ENCODE measurements at places on chromosomes 13 and 19. TPM values are rescaled to one million over a fixed set of nuclear protein-coding genes. Genes with fewer than 3 reads are reported as not detected.

DNA sequence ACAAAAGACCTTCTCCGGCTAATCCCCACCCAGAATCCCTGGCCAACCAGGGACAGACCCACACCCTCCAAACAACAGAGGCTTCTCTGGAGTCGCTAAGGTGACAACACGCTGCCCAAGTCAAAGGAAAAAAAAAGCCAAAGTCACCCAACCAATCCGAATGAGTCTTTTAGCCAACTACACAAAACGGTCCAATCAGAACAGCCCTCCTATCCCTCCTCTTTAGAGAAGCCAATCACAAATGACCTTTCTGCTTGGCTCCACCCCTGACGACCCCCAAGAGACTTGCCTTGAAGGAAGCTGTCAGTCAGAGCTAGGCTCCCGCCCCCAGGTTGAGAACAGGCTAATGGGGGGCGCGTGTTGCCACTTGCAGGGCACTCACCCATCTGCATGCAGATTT is 6.6 kb upstream of the FBXW9 start:
- no peak for DNase-seq

DNA sequence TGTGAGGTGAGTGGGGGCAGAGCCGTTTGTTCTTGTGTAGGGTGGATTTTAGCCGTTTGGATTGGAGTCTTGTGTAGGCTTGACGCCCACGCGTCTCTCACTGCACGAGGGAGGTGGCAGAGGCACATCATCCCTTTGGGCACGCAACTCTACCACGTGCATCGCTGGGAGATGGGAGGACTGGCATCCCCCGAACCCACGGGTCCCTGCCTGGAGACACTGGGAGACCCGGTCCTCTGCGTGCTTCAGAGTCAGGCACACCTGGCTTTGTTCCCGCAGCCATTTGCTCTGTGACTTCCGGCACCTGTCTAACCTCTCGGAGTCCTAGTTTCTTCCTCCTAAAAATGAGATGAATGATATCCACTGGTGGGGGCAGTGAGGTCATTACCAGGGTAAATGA is 6.4 kb downstream of the ARHGEF7 start:
- DNase-seq: no peak

DNA sequence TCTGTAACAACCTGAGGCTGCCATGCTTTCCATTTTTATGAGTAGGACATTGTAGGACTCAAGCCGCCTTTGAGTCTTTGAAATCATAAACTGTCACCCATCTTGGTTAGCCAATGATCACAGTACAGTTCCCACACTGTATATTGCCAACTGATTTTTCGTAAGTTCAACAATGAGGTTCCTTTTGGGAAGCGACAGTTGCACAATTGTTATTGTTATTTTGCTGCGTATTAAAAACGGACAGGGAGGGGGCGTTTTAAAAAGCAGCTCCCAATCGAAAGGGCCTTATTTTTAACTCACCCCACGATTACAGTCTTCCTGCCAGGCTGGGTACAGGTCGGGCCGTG is 601 bp downstream of the SLC46A3 start:
- no peak for DNase-seq

DNA sequence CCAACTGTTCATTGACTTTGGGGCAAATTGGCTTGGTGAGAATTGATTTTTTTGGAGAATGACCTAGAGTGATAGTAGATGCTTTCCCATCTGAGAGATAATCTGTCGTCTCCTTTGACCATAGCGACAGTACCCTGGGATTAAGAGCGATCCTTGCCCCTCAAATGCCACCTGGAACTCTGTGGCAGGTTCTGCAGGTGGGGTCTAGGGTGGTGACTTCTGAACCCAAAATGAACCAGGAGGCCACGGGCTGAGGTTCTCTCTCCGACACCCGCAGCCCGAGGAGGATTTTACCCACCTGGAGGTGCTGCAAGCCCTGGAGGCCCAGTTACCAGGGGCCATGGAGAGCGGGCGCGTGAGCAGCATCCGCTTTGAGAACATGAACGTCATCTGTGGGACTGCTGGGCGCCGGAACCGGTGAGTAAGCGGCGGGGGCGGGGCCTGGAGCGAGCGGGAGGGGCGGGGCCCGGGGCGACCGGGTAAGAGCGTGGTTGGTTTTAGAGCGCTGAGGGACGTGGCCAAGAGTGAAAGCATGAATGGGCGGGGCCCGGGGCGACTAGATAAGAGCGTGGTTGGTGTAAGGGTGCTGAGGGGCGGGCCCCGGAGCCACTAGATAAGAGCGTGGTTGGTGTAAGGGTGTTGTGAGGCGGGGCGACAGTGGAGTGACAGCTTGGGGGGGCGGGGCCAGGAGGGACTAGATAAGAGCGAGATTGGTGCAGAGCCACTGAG is 8.6 kb downstream of the C19orf81 start:
- peak; percentile 82 for DNase-seq

DNA sequence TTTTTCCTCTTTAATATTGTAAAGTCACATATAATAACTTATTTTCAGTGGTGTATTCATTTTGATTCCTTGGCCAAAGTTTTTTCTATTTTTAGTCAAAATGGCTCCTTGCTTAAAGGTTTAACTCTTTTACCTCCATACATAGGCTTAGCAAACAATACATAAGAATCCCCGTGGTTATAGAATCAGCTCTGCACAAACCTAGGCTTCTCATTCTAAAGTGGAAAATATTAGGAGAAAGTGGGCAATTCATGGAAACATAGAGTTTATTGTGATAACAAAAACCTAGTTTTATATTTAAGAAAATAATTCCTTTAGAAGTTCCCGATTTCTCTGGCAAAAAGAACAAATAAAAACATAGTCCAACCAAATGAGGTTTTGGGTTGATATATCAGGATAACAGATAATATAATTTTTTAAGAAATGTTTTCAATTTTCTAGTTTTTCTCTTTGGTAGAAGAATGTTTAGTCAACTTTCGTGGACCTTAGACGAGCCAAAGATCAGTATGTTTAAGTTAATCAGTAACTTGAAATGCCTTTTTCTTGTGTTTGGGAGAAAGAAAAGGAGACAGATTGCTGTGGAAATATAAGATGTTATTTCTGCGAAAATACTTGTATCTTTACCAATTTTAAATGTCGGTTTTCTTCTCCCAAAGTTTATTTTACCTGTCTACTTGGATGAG is 93.4 kb upstream of the KLF12 start:
- no peak for DNase-seq

COMMD6 gene
- total RNA-seq: 120 TPM

CYP2A6 gene
- not detected for total RNA-seq

Data from activated T-helper 2 cell treated with anti-CD3 and anti-CD28 coated beads, Interferon-gamma antibody, Interleukin-2, Interleukin-4, amounts not matched to agents 10 μg/mL and 5 μg/mL and 100 μg/mL, durations not matched to agents 14 hours and 24 hours and 36 hours (primary cell).